GM12864 (cell line): ENCODE measurements at places on chromosomes 6 and 20.

- no peak for DNase-seq
Measured at GRCh38 chr6:52550014-52550575, 26.8 kb downstream of the TRAM2 start.

DNA sequence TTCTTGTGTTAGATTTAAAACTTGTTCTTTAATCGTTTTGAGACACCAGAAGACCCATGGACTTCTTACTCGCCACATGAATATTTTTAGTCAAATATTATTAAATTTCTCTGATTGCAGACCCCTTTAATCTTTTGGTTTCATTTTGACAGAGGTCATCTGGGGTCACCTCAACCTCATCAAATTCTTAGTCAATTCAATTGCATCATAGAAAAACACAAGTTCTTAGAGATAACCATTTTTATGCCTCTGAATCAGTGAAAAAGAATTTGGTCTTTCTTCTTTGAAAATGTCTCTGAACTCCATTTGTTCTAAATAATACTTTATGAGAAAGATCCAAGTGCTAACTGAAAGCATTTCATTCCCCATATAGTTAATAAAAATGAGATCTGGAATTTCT lies 55.2 kb upstream of the CBLN4 start:
- DNase-seq: no peak

DNA sequence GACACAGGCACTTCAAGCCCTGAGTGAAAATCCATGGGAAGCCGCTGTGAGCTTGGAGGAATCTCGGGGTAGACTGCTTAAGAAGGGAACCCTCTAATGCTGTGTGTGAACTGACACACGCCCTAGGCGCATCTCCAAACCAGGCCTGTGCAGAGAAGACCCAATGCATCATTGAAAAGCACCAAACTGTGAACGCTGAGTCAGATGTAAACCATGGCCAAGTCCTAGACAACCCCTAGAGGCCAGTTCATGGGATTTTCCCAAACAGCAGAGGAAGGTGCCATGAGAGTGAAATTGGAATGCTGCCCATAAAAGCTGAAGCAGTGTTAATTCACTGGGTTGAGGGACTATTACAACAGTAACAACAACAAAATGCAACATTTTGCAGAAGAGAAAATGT lies 296.5 kb downstream of the SMOC2 start:
- no peak for DNase-seq

DNA sequence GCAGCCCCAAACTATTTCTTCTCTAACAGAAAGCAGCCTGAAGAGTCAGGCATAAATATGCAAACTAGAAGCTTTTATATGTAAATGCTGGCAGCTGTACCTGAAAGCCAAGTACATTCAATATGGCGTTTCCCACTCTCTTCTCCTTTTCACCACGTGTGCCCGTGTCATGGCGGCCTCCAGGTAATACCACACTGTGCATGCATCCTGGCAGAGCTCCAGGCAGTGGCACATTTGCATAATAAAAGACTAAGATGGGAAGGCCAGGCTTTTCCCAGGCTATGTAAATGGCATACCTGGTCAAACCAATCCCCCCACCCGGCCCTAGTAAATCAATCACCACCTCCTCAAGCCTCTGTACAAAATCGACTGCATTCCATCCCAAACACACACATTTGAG lies 120.6 kb downstream of the MMUT start:
- DNase-seq: no peak

GRCh38 chr6:35398526-35398925 lies 53.6 kb upstream of the FANCE start:
- no peak for DNase-seq

DNA sequence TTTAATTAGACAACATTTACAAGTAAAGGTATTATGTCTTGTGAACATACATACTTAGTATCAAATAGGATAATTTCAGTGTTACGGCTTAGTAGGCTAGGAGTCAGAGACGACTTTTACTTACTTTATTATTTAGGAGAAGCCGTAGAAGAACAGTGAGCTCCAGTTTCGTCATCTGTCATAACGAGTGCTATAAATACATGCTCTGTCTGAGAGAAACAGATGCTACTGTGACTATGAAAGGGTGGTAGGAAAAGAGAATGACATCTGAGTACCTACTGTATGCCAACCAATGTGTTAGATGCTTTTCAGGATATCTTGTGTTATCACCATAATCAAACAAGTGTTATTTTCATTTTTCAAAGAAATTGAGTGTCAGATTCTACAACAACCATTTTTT lies 119.0 kb downstream of the EYA4 start:
- no peak for DNase-seq

GRCh38 chr20:14953736-14954135 lies 616.3 kb upstream of the FLRT3 start:
- no peak for DNase-seq

DNA sequence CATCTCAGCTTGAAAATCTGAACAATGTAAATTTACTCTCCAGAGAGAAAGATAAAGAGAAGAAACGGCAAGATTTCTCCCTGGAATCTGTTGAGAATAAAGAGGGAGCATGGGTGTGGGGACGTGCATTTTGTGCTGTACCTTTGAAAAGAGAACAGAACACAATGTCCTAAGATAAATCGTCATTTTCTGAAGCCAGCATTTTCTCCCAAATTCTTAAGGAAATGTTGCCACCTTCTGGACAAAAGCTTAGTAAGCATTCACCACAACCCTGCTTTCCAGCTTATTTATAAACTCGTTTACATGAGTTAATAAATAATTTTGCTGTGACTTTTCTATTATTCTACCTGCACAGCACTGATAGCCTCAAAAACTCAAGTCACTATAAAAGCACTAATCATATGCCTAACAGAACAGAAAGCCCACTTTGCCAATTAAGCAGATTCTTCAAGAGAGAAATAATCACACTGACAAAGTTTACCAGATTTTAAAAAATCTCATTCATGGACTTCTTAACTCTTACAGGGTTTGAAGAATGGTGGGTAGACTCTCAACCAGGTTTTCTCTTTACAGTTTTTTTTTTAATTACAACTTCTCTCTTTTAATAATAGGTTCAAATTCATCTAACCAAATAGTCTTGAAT lies 155.8 kb downstream of the MBOAT1 start:
- no peak for DNase-seq

DNA sequence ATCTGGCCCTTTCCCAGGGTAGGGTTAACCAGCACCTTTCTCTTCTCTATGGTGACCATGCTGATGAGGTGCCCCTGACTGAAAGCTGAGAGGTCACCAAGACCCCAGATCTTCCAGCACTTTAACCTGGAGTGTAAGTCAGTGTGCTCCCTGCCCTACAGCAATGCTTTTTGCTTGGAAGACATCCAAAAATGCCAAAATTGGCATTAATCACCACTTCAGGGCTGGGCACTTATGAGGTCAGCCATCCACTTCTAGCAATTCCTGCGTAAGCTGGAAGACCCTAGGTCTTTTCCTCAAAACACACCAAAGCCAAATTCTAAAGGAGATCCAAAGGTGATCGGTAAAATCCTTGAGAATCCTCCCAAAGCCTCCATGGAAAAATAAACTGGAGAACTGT lies 81.2 kb upstream of the LOC128125822 start:
- DNase-seq: no peak

DNA sequence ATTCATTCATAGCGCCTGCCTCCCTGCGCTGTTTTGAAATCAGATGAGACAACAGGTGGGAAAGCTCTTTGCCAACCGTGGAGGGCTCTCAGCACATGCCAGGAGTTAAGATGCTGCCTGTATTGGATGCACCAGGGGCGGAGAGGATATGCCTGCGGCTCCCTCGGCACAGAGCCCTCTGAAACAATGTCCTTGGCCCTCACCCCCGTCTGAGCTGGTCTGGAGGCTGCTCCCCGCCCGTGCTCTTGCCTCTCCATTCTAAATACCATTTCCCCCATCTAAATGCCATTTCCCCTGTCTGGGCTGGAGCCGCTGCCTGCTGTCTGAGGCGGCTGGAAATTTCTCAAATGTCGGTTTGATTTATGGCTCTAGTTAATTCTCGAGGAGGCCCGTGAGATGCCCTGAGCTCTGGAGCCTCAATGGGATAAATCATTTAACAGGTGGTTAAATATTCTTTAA lies 50.8 kb upstream of the MLN start:
- DNase-seq: no peak

DNA sequence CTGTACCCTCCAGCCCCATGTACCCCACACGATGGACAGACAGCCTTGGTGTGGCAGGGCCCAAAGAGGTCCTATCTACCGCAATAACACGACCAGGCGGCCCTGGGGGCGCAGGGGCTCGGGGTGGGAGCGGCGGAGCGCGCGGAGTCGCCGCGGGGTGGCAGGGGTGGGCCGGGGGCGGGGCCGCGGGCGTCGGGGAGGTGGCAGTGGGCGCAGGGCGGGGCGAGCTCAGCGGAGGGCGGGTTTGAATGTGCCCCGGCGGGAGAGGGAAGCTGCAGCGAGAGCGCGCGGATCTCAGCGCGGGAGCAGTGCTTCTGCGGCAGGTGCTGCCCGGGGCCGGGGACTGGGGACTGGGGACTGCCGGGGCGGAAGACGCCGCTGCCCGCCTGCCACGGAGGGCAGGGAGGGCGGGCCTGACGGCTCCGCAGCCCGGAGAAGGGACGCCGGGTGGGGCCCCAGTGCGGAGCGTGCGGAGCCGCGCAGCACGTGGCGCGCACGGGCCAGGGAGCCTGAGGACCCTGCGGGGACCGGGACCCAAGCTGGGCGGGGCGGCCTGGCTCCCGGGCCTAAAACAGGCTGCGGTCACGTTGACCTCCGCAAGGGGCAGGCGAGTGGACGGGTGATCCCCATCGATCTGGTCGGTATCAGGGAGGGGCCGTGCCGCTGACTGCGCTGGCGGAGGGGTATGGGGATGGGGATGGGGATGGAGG lies at the start of gene SLC29A1:
Gene SLC29A1 (plus strand): TSS at position 277 of the 710 bp plus-strand sequence. CDS start 3,719 bp downstream, outside the sequence.
- DNase-seq: no peak

DNA sequence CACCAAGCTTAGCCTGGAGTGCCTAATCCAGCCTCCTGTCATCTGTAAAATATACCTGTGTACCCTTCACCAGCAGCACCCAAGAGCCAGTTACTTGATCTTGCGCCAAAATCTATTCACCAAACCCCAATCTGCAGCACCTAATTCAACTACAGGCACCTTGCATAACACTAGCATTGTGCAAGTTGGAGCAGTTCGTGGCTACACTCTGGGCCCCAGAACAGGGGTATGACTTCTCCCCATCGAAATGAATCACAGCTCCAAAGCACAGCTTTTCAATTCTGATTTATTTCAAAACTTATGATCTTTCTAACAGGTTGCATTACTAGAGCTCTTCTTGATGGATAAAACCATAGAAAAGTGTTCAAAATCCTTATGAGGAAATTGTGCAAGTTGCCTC lies 100.4 kb upstream of the TCF21 start:
- no peak for DNase-seq

DNA sequence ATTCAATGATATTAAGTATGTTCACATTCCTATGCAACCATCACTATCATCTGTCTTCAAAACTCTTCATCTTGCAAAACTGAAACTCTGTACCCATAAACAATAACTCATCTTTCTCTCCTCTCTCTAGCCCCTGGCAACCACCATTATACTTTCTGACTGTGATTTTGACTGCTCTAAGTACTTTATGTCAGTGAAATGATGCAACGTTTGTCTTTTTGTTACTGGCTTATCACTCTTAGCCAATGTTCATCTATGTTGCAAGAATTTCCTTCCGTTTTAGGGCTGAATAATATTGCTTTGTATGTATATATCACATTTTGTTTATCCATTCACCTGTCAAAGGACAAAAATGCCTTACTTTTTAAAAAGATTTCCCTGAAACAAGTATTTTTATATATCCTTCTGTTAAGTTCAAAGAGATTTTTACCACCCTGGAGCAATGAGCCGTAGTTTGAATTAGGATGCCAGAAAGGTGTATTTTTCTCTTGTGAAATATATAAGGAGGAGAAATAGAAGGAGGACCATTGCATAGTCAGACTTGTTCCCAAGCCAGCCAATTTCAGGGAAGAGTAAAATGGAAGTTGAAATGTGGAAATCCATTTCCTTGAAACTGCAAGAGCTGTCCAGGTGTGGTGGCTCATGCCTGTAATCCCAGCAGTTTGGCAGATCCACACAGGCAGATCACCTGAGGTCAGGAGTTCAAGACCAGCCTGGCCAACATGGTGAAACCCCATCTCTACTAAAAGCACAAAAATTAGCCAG lies 4.0 kb upstream of the CGAS start:
- DNase-seq: no peak

- DNase-seq: no peak
Measured at GRCh38 chr6:44650495-44650894, 263.0 kb downstream of the CDC5L start.

GRCh38 chr6:25804804-25805203 lies 27.0 kb downstream of the SLC17A1 start:
- DNase-seq: no peak

DNA sequence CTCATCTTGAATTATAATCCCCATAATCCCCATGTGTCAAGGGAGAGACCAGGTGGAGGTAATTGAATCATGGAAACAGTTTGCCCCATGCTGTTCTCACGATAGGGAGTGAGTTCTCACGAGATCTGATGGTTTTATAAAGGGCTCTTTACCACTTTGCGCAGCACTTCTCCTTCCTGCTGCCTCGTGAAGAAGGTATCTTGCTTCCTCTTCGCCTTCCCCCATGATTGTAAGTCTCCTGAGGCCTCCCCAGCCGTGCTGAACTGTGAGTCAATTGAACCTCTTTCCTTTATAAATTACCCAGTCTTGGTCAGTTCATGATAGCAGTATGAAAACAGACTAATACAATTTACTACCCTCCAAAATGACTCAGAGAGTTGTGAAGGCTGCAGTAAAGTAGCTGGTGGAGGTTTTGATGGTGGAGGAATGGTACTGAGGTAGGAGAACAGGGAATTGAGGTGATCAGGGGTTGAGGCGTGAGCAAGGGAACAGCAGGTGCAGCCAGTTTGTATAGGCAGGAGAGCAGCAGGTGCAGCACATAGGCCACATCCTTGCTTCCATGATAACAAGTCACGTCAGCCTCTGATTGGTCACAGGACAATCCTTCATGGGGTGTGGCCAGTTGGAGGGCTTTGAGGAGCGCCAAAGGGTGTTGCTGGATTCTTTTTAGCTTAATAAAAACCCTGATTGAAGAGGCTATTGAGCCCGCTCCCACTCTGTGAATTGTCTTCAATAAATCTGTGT lies 150.0 kb downstream of the CDC5L start:
- DNase-seq: no peak

GRCh38 chr6:135071541-135071940 lies 16.9 kb upstream of the HBS1L start:
- DNase-seq: no peak

DNA sequence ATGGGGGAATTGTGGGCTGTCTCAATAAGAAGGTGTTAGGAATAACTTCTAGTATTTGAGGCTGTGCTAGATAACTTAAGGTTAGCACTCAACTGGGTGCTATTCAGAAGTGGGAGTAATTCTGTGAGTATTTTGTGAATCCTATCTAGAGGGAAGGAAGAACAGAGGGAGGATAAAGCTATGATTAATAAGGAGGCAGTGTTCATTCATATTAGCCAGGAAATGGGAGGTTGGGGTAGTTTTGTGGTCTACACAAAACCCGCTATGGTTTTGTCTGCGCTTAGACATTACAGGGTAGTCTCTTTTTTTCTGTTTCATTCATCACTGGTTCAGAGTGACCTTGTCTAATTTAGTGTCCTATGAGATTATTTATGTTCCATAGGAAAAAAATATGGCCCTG lies 341.0 kb downstream of the ARHGAP18 start:
- no peak for DNase-seq
